ENCODE measurements at places on chromosomes 6 and 20.

GRCh38 chr6:64539917-64540316, 904.3 kb downstream of the PHF3 start:
- DNase-seq = no peak

DNA sequence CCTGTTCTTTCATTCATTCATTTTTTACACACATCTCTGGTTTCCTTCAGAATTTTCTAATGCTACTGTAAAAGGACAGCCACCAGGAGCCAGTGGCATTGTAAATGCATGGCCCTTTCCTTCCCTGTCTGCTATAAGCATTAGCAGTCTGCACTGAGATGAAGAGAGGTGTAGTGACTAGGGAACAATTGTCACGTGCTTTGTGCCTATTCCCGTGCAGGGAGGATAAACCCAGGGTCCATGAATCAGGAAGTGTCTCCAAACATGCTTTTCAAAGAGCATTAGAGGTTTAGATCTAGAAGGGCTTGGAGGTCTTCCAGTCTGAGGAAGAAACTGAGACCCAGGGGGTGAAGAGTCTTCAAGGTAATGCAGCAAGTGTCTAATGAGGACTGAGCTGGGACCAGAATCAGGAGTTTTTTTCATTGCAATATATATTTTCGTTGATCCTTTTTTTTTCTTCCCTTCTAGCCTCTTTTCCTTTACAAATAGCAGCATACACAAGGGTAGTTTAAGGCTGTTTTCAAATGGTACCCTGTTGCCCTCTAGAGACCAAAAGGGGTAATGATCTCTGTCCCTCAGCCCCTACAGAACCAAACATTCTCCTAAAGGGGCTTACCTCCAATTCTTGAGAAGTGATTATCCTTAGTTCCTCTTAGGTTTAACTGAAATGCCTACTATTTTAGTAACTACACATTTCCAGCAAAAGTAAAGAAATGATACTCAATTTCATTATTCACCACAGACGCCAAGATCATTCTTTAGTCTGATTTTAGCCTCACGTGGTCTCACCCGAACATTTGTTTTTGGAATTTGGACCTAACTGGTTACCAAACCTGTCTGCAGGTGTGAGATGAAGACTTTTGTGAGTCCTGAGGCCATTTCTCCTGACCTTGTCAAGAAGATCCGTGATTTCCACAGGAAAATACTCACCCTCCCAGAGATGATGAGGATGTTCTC, 6.6 kb downstream of the TRIM15 start:
- no peak for DNase-seq

GRCh38 chr20:31870726-31871617, 538 bp downstream of the TTLL9 start:
- DNase-seq = no peak

DNA sequence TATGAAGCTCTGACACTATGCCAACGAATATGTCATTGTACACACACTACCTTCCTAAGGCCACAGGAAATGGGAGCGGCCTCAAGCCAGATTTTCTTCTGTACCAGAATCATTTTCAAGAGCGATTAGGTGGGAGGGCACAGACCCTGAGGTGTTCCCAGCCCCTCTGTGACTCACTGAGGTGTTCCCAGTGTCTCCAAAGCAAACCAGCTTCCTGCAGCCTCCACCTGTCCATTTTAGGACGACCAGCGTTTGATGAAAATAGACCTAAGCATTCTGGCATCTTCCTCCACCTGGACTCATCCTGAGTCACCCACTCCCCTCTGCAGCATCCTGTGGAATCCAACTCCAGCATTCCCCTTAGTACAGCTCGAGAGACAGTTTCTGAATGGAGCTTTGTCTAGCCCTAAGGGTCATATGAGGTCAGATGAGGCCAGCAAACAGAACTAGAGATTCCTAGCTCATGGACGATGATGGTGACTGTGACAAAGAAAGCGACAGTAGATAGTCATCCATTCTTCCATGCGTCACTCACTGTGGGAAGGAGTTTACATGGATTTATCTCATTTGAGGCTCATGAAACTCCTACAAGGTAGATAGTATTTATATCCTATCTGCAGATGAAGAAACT, 203.4 kb downstream of the PTPRT start:
- DNase-seq = no peak

- DNase-seq = no peak
These were observed 240.8 kb downstream of the ANKRD60 start for GRCh38 chr20:57987659-57988058.

GRCh38 chr6:55822815-55823214, 52.6 kb downstream of the BMP5 start:
- DNase-seq = no peak

DNA sequence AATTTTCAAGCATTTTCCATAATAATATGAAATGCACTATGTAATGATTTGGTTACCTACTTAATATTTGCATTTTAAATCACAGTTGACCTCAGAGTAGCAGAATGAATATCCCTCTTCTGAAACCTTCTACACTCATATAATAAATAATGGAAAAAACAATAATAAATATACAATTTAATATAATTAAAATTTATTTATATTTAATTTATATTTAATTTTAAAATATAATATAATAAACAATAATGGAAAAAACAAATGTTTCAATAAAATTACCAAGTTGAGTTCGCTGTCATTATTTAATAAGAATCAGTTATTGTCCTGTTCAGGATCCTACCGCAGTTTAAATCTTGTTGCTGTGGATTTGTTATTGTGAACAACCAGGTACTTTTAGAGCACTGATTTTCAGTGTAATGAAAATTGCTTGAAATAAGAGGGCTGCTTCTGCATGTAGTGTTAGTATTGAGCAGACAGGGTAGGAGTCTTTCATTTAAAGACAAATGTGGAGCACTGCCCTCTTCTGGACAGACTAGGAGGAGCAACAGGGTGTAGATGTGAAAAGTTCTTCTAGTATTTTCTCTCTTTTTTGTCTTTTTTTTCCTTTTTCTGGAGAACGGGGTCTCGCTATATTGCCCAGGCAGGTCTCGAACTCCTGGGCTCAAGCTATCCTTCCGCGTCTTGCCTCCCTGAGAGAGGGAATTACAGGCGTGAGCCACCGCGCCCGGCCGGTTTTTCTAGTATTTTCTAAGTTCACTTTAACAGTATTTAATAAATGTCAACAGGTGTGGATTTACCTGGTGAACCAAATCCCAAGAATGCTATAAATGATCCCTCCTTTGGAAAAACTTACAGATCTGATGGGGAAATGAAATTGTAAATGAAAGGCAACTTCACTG, 13.6 kb downstream of the TRAPPC3L start:
- DNase-seq = peak; percentile 5

DNA sequence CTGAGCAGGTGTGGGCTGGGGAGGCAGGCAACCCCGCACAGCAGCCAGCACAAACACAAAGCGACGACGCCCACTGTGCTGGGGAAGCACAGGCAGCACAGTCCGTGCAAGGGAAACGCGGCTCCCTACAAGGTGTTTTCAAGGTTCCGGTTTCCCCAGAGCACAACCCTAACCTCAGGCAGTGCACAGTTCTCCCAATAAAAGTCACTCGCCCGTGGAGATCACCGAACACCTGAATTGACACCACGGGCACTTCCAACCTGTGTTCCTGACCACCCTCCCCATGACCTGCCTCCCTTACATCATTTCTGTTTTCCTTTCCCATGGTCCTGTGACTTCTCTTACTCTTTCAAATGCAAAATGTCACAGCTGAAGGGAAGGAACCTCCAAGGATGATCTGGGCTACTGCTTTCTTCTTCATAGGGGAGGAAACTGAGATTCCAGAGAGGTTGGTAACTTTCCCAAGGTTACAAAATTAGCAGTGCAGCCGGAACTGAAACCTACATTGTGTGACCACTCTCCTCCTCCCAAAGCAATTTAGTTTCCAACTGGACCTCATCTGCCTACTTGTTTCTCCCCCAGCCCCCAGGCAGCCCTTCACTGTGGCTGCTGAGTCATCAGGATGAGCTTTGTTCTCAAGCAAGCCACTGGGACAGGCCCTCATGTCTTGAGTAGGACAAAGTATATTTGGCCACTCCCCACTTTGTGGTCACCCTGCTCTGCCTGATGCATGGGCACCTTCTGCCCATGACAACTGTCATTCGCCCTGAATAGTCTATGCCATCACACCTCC, 125.3 kb downstream of the ATXN1 start:
- no peak for DNase-seq

- no peak for DNase-seq
These were observed 78.9 kb downstream of the FAM50B start for GRCh38 chr6:3928111-3928510.

GRCh38 chr20:63475209-63475608, 2.8 kb upstream of the KCNQ2 start:
- DNase-seq = no peak

DNA sequence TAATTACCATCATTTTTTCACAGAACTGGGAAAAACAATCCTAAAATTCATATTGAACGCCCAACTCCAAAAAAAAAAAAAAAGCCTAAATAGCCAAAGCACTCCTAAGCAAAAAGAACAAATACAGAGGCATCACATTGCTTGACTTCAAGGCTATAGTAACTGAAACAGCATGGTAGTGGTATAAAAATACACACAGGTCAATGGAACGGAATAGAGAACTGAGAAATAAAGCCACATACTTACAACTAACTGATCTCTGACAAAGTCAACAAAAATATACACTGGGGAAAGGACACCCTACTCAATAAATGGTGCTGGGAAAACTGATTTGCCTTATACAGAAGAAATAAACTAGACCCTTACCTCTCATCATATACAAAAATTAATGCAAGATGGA, 89.6 kb downstream of the MRAP2 start:
- DNase-seq = no peak

DNA sequence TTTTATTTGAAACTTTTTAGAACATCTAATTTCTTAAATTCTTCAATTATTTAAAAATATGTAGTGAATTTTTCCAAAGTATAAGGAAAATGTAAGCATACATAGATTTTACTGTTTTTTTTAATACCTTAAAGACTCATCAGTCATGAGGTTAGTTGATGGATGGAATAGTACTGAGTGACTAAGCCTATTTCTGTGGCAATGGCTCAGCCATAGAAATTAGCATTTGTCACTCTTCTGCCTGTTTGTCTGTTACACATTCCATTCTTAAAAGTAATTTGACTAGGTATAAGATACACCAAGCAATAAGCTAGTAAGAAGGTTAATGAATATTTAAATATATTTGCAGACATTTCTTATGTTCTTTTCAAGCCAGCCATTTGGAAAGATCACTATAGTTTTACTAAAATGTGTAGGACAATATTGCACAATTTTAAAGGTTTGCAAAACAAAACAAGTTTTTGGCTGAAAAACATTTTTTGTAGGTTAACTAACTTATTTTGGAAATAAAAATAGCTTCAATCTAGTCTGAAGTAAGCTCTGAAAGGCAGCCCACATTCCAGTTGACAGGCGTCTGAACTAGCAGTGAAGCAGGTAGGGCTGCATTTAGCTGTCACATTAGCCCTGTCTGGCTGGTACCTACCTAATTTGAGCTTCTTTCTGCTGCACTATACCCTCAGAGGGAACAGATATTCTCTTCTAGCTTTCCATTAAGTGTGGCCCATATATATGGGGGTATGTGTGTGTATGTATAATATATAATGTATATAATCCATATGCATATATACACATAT, 385.7 kb downstream of the GRIK2 start:
- no peak for DNase-seq

DNA sequence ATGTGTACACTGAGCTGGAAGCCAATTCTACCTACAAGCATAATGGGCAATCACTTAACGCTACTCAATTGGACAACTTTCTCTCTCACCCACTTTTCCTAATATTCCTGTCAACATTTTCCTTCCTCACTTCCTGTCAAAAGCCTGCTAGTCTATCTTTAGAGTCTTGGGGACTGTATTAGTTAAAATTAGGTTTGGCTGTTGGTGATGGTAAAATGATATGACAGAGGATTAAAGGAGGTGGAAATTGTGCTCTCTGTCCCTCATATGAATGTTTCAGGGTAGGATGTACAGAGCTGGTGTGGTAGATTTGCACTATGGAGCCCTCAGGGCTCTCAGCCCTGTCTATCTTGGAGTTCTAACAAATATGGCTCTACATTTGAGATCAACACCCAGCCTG, 129.7 kb downstream of the CEP57L1 start:
- no peak for DNase-seq

Data from NCI-H1048 (cell line).